ENCODE measurements at places on chromosomes 4 and X.

GRCh38 chr4:119139311-119139710, 3.7 kb downstream of the MYOZ2 start:
- no peaks in the 10 kb centered on the region for H3K36me3 ChIP-seq
- H3K27ac ChIP-seq: peak overlapping the region; percentile 62
- no peaks in the 10 kb centered on the region for H3K27me3 ChIP-seq
- H3K4me1 ChIP-seq: peaks cover 15% of the 10 kb centered on the region
- DNase-seq: no peak
- H3K4me3 ChIP-seq: peak overlapping the region; percentile 53

DNA sequence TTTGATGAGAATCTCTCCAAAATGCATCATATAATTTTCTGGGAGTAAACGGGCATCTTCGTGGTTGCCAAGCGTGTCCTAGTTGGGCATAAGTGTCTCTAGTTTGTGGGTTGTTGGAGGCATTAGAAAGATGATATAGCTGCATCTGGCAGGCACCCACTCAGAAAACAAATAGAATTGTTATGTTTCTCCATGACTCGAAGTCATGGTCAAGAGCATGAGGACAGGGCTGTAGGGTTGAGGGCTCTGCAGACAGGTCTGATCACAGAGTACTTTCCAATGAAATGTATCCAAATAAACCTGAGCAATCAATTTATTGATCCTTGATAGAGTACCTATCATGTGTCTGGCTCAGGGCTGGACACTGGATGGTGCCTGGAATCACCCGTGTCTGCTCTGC, 82.7 kb downstream of the SORCS2 start:
- H3K36me3 ChIP-seq: no peaks in the 10 kb centered on the region
- no peak overlapping the region for H3K27ac ChIP-seq
- no peak overlapping the region for H3K4me3 ChIP-seq
- no peaks in the 10 kb centered on the region for H3K27me3 ChIP-seq
- no peaks in the 10 kb centered on the region for H3K4me1 ChIP-seq

GRCh38 chrX:40268188-40268520, 170.4 kb upstream of the BCOR start:
- no peak for DNase-seq
- peaks cover 2% of the 10 kb centered on the region for H3K27me3 ChIP-seq
- H3K27ac ChIP-seq: no peak overlapping the region
- no peak overlapping the region for H3K4me3 ChIP-seq
- peaks cover 3% of the 10 kb centered on the region for H3K4me1 ChIP-seq

GRCh38 chrX:91434351-91435168, at the start of gene PABPC5:
Gene PABPC5, plus strand, starts transcription at chrX:91434839. Its CDS starts 739 bp downstream, at chrX:91435578.
- peak within 1 kb of the TSS; percentile 5 for H3K4me3 ChIP-seq
- no peaks in the 10 kb centered on the region for H3K4me1 ChIP-seq
- H3K27me3 ChIP-seq: no peaks in the 10 kb centered on the region
- H3K36me3 ChIP-seq: no peaks in the 10 kb centered on the region
- DNase-seq: no peak

DNA sequence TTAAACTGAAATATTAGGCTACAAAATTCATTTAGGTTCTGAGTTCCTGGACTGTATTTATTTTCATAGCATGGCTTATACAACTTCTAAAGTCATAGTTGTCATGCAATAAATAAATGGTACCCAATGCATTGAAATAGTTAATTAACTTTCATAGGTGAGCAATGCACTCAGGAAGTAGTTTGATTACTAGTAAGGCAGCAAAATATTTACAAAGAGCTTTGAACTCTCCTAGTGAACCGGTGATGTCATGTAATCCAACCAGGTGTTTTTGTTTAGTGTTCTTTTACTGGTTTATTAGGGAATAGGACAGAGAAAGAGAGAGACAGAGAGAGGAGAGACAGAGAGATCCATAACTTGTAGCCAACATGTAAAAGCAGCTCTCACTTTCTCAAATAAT, 228.6 kb upstream of the CTSO start:
- no peaks in the 10 kb centered on the region for H3K4me1 ChIP-seq
- no peak overlapping the region for H3K4me3 ChIP-seq
- H3K27me3 ChIP-seq: no peaks in the 10 kb centered on the region
- no peak overlapping the region for H3K27ac ChIP-seq
- no peak for DNase-seq
- H3K36me3 ChIP-seq: no peaks in the 10 kb centered on the region

DNA sequence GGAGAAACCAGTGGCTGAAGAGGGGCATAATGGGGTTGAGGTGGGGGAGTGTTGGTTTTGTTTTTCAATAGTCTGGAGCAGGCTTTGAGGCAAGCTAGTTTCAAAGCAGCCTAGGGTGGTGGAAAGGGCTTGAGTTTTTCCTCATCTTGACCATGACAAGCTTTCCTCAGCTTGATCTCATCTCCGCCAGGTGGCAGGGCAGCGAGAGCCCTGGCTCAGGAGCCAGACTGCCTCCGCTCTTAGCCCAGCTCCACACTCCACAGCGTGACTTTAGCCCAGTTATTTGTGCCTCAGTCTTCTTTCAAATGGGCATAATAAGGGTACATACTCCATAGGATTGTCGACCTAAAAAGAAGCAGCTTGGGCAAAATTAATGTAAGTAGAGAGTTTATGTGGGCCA, 29.9 kb upstream of the SOWAHD start:
- no peaks in the 10 kb centered on the region for H3K36me3 ChIP-seq
- no peaks in the 10 kb centered on the region for H3K27me3 ChIP-seq
- no peak overlapping the region for H3K27ac ChIP-seq
- peaks cover 10% of the 10 kb centered on the region for H3K4me1 ChIP-seq
- no peak overlapping the region for H3K4me3 ChIP-seq

GRCh38 chr4:85495621-85496020, 20.7 kb downstream of the ARHGAP24 start:
- H3K4me3 ChIP-seq: no peak overlapping the region
- H3K4me1 ChIP-seq: no peaks in the 10 kb centered on the region
- no peak overlapping the region for H3K27ac ChIP-seq
- H3K27me3 ChIP-seq: no peaks in the 10 kb centered on the region
- H3K36me3 ChIP-seq: no peaks in the 10 kb centered on the region
- no peak for DNase-seq

DNA sequence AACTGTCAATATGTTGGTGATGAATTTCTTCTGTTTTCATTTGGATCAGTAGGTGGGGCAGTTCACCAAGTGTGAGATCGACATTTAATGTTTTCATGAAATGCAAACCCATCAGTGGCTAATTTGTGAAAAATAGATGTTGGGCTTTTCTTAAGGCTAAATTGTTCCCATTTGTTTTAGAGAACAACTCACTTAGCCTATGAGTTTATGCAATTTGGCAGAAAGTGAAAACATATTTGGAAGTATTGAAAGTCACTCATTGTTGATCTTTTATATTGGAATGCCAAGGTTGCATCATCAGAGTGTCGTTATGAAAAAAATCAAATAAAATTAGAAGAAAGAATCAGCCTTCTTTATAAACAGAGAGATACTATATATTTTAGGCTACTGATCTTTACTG, 132.4 kb downstream of the RPA4 start:
- H3K4me1 ChIP-seq: no peaks in the 10 kb centered on the region
- DNase-seq: no peak
- no peaks in the 10 kb centered on the region for H3K36me3 ChIP-seq
- H3K27me3 ChIP-seq: no peaks in the 10 kb centered on the region
- H3K27ac ChIP-seq: no peak overlapping the region
- H3K4me3 ChIP-seq: no peak overlapping the region

- H3K36me3 ChIP-seq: peaks cover 5% of the 10 kb centered on the region
- H3K4me3 ChIP-seq: no peak overlapping the region
- DNase-seq: no peak
- no peaks in the 10 kb centered on the region for H3K27me3 ChIP-seq
- H3K27ac ChIP-seq: no peak overlapping the region
- H3K4me1 ChIP-seq: peaks cover 52% of the 10 kb centered on the region
Observed at GRCh38 chr4:142350871-142351270, 495.2 kb downstream of the INPP4B start.

- H3K27me3 ChIP-seq: peaks cover 18% of the 10 kb centered on the region
- H3K27ac ChIP-seq: no peak overlapping the region
- H3K4me3 ChIP-seq: no peak overlapping the region
- no peaks in the 10 kb centered on the region for H3K36me3 ChIP-seq
Observed at GRCh38 chr4:174181827-174182226, 101.6 kb downstream of the FBXO8 start.

- no peak for DNase-seq
- peak overlapping the region; percentile 16 for H3K4me3 ChIP-seq
- H3K27ac ChIP-seq: no peak overlapping the region
- H3K36me3 ChIP-seq: no peaks in the 10 kb centered on the region
Observed at GRCh38 chrX:80335062-80335830, 85.0 kb upstream of the TENT5D start.

DNA sequence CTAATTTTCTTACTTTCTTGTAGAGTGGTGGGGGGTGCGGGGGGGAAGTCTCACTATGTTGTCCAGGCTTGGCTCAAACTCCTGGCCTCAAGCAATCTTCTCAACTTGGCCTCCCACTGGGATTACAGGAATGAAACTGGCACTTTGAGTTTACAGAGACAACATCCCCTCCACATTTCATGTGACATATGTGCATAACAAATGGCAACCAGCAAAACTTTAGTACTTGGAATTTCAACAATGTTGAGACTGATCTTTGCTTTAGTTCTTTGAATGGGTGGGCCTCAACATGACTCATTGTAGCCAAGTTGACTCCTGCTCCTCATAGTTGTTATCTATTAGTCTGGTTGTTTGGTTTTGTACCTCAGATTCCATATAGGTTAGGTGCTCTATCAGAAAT, 11.4 kb upstream of the FMR1 start:
- H3K4me1 ChIP-seq: no peaks in the 10 kb centered on the region
- no peak overlapping the region for H3K27ac ChIP-seq
- no peak overlapping the region for H3K4me3 ChIP-seq

DNA sequence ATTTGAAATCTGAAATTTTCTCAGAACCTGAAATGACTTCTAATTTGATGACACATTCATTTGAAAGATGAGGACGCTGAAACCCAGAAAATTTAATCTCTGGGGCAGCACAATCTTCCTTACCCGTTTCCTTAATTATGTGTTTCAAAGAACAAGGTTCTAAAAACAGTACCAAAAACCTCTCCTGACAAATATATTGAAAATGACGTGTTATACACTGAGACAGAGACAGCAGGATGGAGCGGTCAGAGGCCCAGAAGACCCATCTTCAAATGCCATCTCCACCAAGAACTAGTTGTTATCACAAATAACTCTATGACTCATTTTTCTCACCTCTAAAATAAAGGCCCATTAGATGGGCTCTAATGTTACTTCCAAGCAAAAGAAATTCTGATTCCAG, 177.3 kb downstream of the NSUN7 start:
- DNase-seq: no peak
- H3K36me3 ChIP-seq: no peaks in the 10 kb centered on the region
- peaks cover 19% of the 10 kb centered on the region for H3K27me3 ChIP-seq
- H3K4me3 ChIP-seq: no peak overlapping the region
- peaks cover 3% of the 10 kb centered on the region for H3K4me1 ChIP-seq

DNA sequence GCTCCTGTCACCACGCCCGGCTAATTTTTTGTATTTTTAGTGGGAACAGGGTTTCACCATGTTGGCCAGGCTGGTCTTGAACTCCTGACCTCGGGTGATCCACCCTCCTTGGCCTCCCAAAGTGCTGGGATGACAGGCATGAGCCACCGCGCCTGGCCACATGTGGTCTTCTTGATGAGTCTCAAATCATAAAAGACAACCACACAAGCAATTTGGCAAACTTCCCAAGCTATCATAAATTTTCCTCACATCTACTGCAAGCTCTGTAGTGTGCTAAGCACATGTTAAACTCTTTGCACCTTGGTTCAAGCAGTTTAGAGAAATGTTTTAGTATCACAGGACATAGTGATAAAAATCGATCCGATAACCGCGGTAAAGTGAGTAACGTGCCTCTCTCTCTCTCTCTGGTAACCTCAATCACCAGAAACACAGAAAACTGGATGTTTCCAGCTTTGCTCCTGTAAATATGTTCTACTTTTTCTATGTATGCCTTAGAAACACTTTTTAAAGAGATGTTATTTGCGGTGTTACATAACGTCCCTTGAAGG, 256.8 kb downstream of the DHRSX start:
- H3K27ac ChIP-seq: no peak overlapping the region
- no peak overlapping the region for H3K4me3 ChIP-seq
- no peaks in the 10 kb centered on the region for H3K27me3 ChIP-seq

- peaks cover 29% of the 10 kb centered on the region for H3K4me1 ChIP-seq
- peak overlapping the region; percentile 47 for H3K4me3 ChIP-seq
- peaks cover 7% of the 10 kb centered on the region for H3K36me3 ChIP-seq
- DNase-seq: no peak
- no peak overlapping the region for H3K27ac ChIP-seq
- no peaks in the 10 kb centered on the region for H3K27me3 ChIP-seq
Observed at GRCh38 chrX:41090568-41091238, 5.5 kb downstream of the USP9X start.

GRCh38 chrX:150849486-150849885, 49.0 kb downstream of the CD99L2 start:
- no peak overlapping the region for H3K4me3 ChIP-seq
- H3K27me3 ChIP-seq: no peaks in the 10 kb centered on the region
- peaks cover 10% of the 10 kb centered on the region for H3K36me3 ChIP-seq
- no peak overlapping the region for H3K27ac ChIP-seq
- DNase-seq: no peak

GRCh38 chr4:6953751-6954380, 44.2 kb downstream of the TBC1D14 start:
- no peaks in the 10 kb centered on the region for H3K27me3 ChIP-seq
- no peak for DNase-seq
- H3K4me3 ChIP-seq: no peak overlapping the region
- H3K4me1 ChIP-seq: peaks cover 19% of the 10 kb centered on the region

GRCh38 chr4:40204507-40205258, 7.9 kb downstream of the RHOH start:
- H3K4me3 ChIP-seq: peak overlapping the region; percentile 93
- peaks cover 49% of the 10 kb centered on the region for H3K4me1 ChIP-seq
- peaks cover 71% of the 10 kb centered on the region for H3K36me3 ChIP-seq
- H3K27me3 ChIP-seq: no peaks in the 10 kb centered on the region

Data from activated naive CD8-positive, alpha-beta T cell treated with anti-CD3 and anti-CD28 coated beads, Interleukin-2, amount 10 ng/mL, durations not matched to agents 7 days and 5 days (primary cell).